ENCODE measurements at places on chromosomes 6 and 20. TPM values are rescaled to one million over a fixed set of nuclear protein-coding genes. Genes with fewer than 3 reads are reported as not detected.

Gene SLC22A3
- 3.4 TPM for total RNA-seq

Gene SERAC1
- 6.2 TPM for total RNA-seq

Gene GPRC6A
- total RNA-seq, result not detected

Gene LST1
- total RNA-seq, result not detected

Gene ABHD16B
- not detected for total RNA-seq

Gene GPX5
- not detected for total RNA-seq

Gene GPR6
- total RNA-seq, result not detected

Gene COL9A3
- total RNA-seq, result 22.5 TPM

Gene RSPO4
- not detected for total RNA-seq

Measured in cardiac atrium fibroblast (primary cell).